ENCODE measurements at places on chromosomes 3 and 15. TPM values are rescaled to one million over a fixed set of nuclear protein-coding genes. Genes with fewer than 3 reads are reported as not detected.

The KCNH8 gene
- 1.3 TPM for total RNA-seq

The CCR3 gene
- not detected for total RNA-seq

The COX17 gene
- total RNA-seq, result 16.9 TPM

The CD200R1 gene
- total RNA-seq, result 0.18 TPM

The MAP6D1 gene
- 0.90 TPM for total RNA-seq

The RBM15B gene
- 50.7 TPM for total RNA-seq

DNA sequence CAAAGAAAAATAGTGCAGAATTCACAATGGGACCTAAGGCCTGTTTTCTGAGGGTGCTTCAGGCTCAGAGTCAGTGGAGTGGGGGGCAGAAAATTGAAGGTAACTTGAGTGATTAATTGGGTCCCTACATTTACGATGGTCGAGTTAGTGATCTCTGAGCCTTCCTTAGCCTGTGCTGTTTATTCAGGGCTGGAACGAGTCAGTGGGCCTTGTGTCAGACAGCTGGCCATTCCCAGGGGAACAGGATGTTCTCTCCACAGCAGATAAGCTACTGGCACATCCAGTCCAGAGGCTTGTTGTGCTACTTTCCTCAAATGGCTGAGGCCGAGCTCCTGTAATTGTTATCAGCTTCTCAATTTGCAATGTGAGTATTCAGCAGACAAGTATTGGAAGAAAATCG lies 29.2 kb upstream of the CNTN3 start:
- H3K4me1 ChIP-seq, result peaks cover 15% of the 10 kb centered on the region
- DNase-seq, result peak; percentile 44
- no peaks in the 10 kb centered on the region for H3K36me3 ChIP-seq
- peak overlapping the region; percentile 92 for H3K27ac ChIP-seq
- H3K27me3 ChIP-seq, result no peaks in the 10 kb centered on the region

GRCh38 chr3:42979044-42979972 lies at the start of gene GASK1A:
TSS of gene GASK1A (plus strand) at chr3:42979311. CDS start at chr3:42979643, 332 bp downstream.
- peak within 1 kb of the TSS; percentile 89 for H3K4me3 ChIP-seq
- peak; percentile 56 for DNase-seq
- peaks cover 13% of the 10 kb centered on the region for H3K27me3 ChIP-seq
- peaks cover 14% of the 10 kb centered on the region for H3K36me3 ChIP-seq
- peaks cover 11% of the 10 kb centered on the region for H3K4me1 ChIP-seq

DNA sequence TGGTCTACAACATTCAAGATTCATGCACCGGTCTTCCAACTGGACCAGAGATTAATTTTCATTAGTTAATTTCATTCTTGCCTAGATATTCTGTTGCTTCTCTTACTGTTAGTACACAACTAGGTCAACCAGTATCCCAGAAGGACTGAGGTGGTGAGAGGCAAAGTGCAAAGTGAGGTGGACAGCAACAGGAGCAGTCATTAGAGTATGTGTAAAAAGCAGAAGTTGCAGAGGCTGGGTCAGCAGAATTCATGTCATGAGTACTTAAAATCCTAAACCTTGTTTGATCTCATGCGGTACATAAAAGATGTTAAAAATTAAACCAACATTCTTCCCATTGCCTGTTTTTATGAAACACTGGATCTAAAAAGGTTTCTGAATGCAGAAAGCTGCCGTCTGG lies 46.7 kb downstream of the PARP14 start:
- no peak overlapping the region for H3K4me3 ChIP-seq
- no peak for DNase-seq
- no peaks in the 10 kb centered on the region for H3K27me3 ChIP-seq
- H3K27ac ChIP-seq, result no peak overlapping the region
- peaks cover 42% of the 10 kb centered on the region for H3K36me3 ChIP-seq
- H3K4me1 ChIP-seq, result no peaks in the 10 kb centered on the region

DNA sequence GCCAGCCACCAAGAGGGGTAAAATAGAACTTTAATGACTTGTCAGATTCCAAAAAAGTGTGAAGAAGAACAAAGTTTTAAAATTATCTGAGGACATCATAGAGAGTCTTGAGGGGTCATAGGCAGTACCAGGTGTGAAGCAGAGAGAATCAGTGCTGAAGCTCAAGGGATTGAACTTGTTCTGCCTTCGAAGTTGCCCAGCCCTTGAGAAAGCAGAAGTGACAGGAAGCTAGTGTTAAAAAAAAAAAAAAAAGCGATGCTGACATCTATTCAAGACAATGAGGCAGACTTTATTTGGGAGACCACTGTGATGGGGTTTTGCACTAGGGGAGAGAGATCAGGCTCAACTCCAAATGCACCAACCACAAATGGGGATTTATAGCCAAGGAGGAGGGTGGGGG lies 21.8 kb downstream of the FBXO22 start:
- no peak overlapping the region for H3K27ac ChIP-seq
- H3K27me3 ChIP-seq, result peaks cover 7% of the 10 kb centered on the region
- peaks cover 23% of the 10 kb centered on the region for H3K4me1 ChIP-seq
- no peak overlapping the region for H3K4me3 ChIP-seq

DNA sequence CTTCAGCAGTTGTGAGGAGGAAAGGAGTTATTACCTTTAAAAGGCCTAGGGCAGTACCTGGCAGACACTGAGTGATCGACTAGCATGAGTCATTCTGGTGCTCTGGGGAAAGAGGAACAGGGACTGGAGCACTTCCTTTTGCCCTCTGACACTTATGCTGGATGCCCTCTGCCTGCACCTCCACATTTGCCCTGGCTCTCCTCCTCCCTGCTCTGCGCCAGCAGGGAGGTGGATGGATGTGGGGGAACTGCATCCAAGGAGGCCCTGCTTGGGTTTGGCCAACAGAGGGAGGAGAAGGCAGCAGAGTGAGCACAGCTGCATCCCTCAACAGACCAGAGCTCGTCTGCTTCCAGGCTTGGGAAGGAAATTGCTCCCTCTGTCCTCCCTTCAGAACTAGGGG lies 75.0 kb downstream of the SEMA5B start:
- DNase-seq, result no peak
- H3K4me1 ChIP-seq, result peaks cover 4% of the 10 kb centered on the region
- H3K27me3 ChIP-seq, result no peaks in the 10 kb centered on the region
- H3K27ac ChIP-seq, result no peak overlapping the region
- no peaks in the 10 kb centered on the region for H3K36me3 ChIP-seq
- H3K4me3 ChIP-seq, result no peak overlapping the region

DNA sequence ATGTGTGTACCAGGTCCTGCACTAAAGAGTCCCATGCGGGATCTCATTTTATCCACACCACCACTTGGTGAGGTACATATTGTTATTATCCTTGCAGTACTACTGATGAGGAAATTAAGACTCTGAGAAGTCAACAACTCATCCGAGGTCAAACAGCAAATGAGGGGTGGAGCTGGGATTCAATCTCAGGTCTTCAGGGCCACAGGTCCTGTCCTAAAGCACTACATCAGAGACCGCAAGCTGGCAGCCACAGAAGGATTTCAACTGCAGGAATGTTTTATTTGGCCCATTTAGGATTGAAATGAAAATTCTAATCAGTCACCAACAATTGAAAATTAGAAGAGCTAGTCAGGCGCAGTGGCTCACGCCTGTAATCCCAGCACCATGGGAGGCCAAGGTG lies 131.4 kb downstream of the ADAMTS17 start:
- H3K27me3 ChIP-seq, result peaks cover 6% of the 10 kb centered on the region
- H3K4me3 ChIP-seq, result no peak overlapping the region
- no peak overlapping the region for H3K27ac ChIP-seq

GRCh38 chr15:25742776-25743547 lies 120.2 kb downstream of the ATP10A start:
- H3K36me3 ChIP-seq, result no peaks in the 10 kb centered on the region
- no peaks in the 10 kb centered on the region for H3K27me3 ChIP-seq
- H3K27ac ChIP-seq, result no peak overlapping the region
- no peak overlapping the region for H3K4me3 ChIP-seq
- no peaks in the 10 kb centered on the region for H3K4me1 ChIP-seq
- no peak for DNase-seq

- no peak overlapping the region for H3K4me3 ChIP-seq
- no peak overlapping the region for H3K27ac ChIP-seq
- no peaks in the 10 kb centered on the region for H3K4me1 ChIP-seq
- DNase-seq, result no peak
- no peaks in the 10 kb centered on the region for H3K27me3 ChIP-seq
Observed at GRCh38 chr3:24450160-24450907, 44.3 kb downstream of the THRB start.

- no peaks in the 10 kb centered on the region for H3K4me1 ChIP-seq
- H3K36me3 ChIP-seq, result no peaks in the 10 kb centered on the region
- H3K4me3 ChIP-seq, result no peak overlapping the region
- H3K27me3 ChIP-seq, result no peaks in the 10 kb centered on the region
- DNase-seq, result no peak
Observed at GRCh38 chr3:157794771-157795170, 291.6 kb upstream of the VEPH1 start.

- H3K27me3 ChIP-seq, result no peaks in the 10 kb centered on the region
- no peaks in the 10 kb centered on the region for H3K4me1 ChIP-seq
- no peak overlapping the region for H3K4me3 ChIP-seq
- no peak overlapping the region for H3K27ac ChIP-seq
Observed at GRCh38 chr15:83153288-83153687, 45.8 kb downstream of the TM6SF1 start.

- no peaks in the 10 kb centered on the region for H3K36me3 ChIP-seq
- DNase-seq, result no peak
- H3K4me3 ChIP-seq, result no peak overlapping the region
- peaks cover 7% of the 10 kb centered on the region for H3K27me3 ChIP-seq
Observed at GRCh38 chr3:48202632-48203031, 14.4 kb upstream of the CDC25A start.

- no peak overlapping the region for H3K27ac ChIP-seq
- no peak for DNase-seq
- no peaks in the 10 kb centered on the region for H3K36me3 ChIP-seq
- H3K4me3 ChIP-seq, result no peak overlapping the region
Observed at GRCh38 chr3:16548721-16549120, 35.2 kb upstream of the RFTN1 start.

DNA sequence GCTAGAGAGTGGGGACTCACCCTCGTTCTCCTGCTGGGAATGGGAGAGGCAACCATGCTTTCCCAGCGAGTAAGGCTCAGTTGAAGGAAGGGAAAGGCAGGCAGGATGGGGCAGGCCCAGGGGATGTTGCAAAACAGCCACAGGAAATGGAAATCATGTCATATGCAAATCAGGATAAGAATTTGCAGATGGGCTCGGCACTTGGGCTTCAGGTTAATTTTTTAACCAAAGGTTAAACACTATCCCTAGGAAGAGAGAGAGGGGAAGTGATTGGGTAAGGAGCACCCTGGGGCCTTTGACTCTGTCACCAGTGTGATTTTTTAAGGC lies 14.6 kb upstream of the PLA2G4E start:
- no peaks in the 10 kb centered on the region for H3K36me3 ChIP-seq
- H3K4me3 ChIP-seq, result no peak overlapping the region
- H3K27ac ChIP-seq, result no peak overlapping the region

Data from endothelial cell (in vitro differentiated cells).